ENCODE measurements at places on chromosomes 6 and 20.

DNA sequence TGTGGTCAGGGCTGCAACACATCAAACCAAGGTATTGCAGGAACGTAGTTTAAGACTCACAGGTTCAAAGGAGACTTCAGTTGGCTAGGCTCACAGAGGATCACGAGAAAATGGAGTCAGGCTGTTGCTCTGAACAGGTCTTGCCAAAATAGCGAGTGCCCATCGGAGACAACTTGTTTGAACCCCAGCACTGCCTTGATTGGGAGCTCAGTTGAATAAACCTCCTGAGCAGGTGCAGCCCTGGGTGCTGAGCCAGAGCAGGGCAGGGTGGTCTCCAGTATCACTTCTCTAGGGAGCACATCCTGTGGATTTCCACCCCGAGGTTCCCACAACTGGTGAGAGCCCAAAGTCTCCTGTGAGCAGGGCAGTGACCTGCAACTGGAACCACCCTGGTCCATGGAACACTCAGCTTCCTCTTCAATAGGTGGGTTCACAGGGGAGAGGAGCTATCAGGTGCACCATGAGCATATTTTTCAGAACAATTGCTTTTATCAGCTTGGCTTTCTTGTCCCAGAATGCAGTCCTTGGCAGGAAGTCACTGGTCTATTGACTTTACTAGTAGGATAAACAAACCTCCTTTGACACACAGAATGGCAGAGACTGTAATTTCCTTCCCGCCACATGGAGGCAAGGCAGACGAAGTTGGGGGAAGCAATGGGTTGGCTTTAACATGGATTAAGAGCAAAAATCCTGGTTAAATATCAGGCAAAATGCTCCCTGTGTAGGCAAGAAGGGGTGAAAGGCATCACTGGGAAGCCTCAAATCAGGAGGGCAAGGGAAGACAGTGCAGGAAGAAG is 267.7 kb upstream of the FOXQ1 start:
- no peak for DNase-seq
- H3K4me1 ChIP-seq = peaks cover 5% of the 10 kb centered on the region
- H3K36me3 ChIP-seq = no peaks in the 10 kb centered on the region

DNA sequence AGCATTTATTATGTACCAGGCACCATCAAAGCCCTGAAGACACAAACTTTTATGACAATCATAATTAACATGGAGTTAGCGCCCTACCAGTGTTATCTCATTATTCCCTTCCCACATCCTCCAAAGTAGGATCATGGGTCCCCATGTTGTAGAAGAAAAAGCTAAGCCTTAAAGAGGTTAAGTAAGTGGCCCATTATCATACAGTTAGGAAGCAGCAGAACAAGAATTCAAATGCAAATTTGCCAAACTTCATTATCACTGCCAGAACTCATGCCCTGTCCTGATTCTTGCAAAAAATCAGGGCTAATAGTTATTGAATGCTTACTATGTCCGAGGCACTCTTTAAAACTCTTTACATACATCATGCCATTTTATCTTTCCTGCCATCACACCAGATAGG is 310.6 kb downstream of the ZNF217 start:
- H3K4me3 ChIP-seq = no peak overlapping the region
- peaks cover 2% of the 10 kb centered on the region for H3K36me3 ChIP-seq
- no peaks in the 10 kb centered on the region for H3K27me3 ChIP-seq
- DNase-seq = no peak
- no peaks in the 10 kb centered on the region for H3K4me1 ChIP-seq

DNA sequence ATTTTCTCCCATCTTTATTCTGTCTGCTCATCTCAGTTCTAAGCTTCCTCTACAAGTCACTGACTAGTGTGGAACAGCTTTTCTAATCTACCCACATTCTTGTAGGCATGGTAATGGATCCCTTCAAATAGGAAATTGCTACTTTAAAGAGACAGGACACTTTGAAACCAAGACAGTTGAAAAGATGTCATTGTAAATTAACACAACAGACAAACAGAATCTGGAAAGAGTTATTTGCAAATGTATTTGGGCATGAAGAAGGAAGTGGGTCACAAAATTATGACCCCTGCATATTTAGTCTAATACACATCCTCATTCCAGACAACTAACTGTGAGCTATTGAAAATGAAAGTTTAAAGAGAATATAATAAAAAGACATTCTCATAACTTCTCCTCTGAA is 298.2 kb upstream of the MARCKS start:
- H3K27ac ChIP-seq = no peak overlapping the region
- H3K36me3 ChIP-seq = no peaks in the 10 kb centered on the region
- H3K27me3 ChIP-seq = no peaks in the 10 kb centered on the region
- no peaks in the 10 kb centered on the region for H3K4me1 ChIP-seq
- DNase-seq = no peak
- no peak overlapping the region for H3K4me3 ChIP-seq

DNA sequence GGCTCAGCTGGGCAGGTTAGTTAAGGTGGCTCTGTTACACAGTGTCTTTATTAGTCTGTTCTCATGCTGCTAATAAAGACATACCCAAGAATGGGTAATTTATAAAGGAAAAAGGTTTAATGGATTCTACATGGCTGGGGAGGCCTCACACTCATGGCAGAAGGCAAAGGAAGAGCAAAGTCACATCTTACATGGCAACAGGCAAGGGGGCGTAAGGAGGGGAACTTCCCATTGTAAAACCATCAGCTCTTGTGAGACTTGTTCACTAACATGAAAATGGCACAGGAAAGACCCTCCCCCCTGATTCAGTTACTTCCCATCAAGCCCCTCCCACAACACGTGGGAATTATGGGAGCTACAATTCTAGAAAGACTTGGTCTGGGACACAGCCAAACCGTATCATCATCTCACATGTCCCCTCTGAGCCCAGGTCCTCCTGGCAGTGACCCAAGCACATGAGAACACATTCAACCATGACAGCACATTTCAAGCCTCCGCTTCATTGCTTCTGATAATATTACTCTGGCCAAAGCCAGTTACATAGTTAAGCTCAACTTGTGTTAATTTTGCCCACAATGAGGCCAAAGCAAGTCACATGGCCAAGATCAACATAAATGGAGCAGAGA is 383.9 kb downstream of the PLCB1 start:
- no peaks in the 10 kb centered on the region for H3K4me1 ChIP-seq
- H3K27me3 ChIP-seq = no peaks in the 10 kb centered on the region
- H3K36me3 ChIP-seq = no peaks in the 10 kb centered on the region
- no peak for DNase-seq
- H3K27ac ChIP-seq = no peak overlapping the region

- no peaks in the 10 kb centered on the region for H3K36me3 ChIP-seq
- no peak overlapping the region for H3K4me3 ChIP-seq
- peaks cover 13% of the 10 kb centered on the region for H3K4me1 ChIP-seq
- no peak overlapping the region for H3K27ac ChIP-seq
Measured at GRCh38 chr6:154318721-154319120, 37.9 kb downstream of the IPCEF1 start.

GRCh38 chr20:45230631-45231030 is 9.5 kb downstream of the SEMG2 start:
- DNase-seq = no peak
- H3K27ac ChIP-seq = no peak overlapping the region
- peaks cover 51% of the 10 kb centered on the region for H3K27me3 ChIP-seq

- no peaks in the 10 kb centered on the region for H3K36me3 ChIP-seq
- no peak overlapping the region for H3K4me3 ChIP-seq
- DNase-seq = peak; percentile 71
- no peaks in the 10 kb centered on the region for H3K27me3 ChIP-seq
- H3K4me1 ChIP-seq = peaks cover 11% of the 10 kb centered on the region
- no peak overlapping the region for H3K27ac ChIP-seq
Measured at GRCh38 chr20:57346477-57346876, 4.6 kb upstream of the RAE1 start.

DNA sequence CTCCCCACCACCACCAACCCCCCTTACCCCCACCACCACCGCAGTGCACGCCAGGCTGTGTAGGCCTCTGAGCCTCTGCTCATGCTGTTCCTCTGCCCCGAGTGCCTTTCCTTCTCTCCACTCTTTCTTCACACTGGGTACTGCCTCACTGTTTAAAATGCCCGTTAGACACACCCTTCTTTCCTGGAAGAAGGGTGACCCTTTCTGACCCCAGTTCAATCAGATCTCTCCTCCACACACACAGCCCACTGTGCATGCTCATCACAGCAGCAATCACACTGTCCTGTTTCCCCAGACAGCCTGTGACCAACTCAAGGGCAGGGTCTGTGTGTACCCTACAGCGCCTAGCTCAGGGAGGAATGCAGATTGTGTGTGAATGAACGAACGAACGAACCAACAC is 10.0 kb downstream of the TMEM74B start:
- no peak overlapping the region for H3K4me3 ChIP-seq
- H3K27me3 ChIP-seq = no peaks in the 10 kb centered on the region
- no peak overlapping the region for H3K27ac ChIP-seq
- H3K4me1 ChIP-seq = no peaks in the 10 kb centered on the region
- peaks cover 5% of the 10 kb centered on the region for H3K36me3 ChIP-seq
- no peak for DNase-seq
